ENCODE measurements at places on chromosomes 6 and 20.

DNA sequence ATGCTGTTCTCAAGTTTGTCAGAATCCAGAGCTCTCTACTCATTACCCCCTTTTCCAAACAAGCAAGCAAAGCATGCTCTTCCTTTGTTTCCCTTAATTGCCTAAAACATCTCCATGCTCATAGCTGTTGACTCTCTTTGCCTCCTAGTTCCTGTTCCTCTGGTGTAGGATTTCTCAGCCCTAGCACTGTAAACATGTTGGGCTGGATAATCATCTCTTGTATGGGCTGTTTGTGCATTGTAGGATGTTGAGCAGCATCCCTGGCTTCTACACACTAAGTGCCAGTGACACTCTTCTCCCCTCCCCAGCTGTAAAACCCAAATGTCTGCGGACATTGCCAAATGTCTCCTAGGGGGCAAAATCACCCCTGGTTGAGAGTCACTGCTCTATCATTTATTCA, 14.0 kb downstream of the PPARD start:
- no peak for DNase-seq

DNA sequence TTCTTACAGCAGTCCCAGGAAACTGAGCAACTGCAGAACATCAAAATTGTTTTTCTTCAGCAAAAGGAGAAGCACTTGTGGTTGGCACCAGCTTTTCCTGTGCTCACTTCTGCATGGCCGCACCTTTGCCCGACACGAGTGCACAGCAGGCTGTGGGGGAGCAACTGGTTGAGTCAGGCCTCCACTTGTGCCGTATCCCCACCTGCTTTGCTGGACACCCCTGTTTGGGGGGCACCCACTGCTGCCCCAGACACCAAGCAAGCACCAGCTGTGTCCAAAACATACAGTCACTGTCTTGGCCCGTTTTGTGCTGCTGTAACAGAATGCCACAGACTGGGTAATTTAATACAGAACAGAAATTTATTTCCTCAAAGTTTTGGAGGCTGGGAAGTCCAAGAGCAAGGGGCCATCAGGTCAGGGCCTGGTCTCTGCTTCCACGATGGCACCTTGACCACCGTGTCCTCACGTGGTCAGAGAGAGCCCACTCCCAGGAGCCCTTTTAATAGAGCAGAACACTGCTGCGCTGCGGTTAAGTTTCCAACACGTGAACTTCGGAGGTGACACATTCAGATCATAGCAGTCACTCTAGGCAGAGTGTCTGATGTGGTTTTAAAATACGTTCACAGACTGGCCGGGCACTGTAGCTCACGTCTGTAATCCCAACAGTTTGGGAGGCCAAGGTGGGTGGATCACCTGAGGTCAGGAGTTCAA, 8.7 kb upstream of the GMEB2 start:
- no peak for DNase-seq

DNA sequence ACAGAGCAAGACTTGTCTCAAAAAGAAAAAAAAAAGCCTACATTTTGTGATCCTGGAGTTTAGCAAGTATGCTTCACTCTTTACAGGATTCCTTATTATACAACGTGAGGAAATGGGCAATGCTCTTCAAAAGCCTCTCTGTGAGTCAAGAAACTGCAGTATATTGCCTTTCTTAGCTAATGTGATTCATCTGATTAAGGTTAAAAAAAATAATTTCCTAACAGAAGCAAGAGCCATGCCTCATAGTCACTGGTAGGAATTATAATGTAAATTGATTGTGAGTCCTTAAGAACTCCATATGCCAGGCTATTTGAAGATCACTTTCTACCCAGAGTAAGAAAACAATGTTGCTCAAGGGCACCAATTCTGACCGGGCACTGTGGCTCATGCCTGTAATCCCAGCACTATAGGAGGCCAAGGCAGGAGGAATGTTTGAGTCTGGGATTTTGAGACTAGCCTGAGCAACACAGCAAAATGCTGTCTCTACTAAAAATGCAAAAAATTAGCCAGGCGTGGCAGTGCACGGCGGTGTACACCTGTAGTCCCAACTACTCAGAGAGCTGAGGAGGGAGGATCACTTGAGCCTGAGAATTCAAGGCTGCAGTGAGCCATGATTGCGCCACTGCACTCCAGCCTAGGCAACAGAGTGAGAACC, 43.3 kb downstream of the SLC26A8 start:
- DNase-seq: no peak

DNA sequence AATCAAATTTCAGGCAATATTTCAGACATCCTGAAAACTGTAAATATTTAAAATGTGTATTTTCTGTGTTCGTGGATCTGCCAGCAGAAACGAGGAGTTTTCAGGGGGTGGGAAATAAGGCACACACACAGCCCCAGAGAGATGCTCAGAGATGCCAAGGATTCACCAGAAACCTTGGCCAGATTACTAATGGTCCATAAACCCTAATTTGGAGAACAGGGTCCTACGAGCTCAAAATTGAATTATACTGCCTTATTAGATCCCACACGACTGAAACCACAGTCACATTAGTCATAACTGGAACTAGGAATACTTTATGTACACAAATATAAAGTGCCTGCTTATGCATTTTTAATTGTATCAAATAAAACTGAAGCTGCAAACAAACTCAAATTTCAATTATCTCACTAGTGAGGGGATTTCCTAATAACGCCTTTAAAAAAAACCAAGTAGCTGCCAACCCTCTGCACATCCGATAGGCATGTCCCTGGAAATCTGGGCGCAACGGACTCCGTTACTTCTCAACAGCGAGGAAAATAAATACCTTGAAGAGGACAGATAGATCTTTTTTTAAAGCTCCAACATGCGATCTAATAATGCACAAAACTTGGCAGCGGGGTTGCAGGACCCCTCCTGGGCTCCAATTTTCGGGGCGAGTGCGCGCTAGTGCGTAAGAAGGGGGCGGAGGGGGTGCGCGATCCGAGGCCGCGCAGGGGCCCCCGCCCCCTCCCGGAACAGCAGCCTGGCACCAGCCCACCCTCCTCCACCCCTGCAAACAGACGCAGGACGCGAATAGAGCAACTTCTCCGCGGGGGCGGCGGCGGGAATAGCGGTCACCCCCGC, 897 bp downstream of the CHD6 start:
- DNase-seq: no peak

GRCh38 chr6:21201637-21202350, 391.8 kb upstream of the SOX4 start:
- no peak for DNase-seq
